ENCODE measurements at places on chromosomes 6 and 20.
A peak's percentile ranks its signal among the peaks of the same experiment; 100 is the strongest.

DNA sequence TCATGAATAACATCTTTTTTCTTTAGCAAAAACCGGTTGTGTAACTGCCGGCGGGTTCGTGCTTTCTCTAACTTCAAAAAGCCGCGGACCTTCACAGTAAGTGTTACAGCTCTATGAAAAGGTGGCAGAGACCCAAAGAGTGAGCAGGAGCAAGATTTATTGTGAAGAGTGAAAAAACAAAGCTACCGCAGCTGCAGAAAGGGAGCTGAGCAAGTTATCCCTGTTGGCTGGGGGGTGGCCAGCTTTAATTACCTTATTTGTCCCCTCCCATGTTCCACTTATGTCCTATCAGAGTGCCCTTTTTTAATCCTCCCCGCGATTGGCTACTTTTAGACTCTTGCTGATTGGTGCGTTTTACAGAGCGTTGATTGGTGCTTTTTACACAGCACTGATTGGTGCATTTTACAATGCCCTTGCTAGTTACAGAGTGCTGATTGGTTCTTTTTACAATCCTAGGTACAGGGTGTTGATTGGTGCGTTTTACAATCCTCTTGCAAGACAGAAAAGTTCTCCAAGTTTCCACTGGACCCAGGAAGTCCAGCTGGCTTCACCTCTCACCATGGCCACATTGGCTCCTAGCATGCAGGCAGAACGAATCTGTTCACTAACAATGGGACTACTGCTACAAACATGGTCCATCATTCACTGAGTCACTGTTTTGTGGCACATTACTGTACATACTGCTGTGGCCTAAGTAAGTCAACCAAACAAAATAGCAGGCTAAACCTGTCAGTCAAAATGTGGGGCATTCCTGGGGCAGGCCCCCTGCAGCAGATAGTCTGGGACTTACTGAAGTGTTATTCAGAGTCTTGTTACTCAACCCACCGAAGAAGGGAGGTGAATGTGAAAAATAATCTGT, 52.8 kb downstream of the MYLIP start:
- H3K27ac ChIP-seq = no peak overlapping the region
- H3K36me3 ChIP-seq = peaks cover 9% of the 10 kb centered on the region
- H3K4me1 ChIP-seq = peaks cover 24% of the 10 kb centered on the region
- no peaks in the 10 kb centered on the region for H3K27me3 ChIP-seq
- no peak overlapping the region for H3K4me3 ChIP-seq
- no peak for DNase-seq

DNA sequence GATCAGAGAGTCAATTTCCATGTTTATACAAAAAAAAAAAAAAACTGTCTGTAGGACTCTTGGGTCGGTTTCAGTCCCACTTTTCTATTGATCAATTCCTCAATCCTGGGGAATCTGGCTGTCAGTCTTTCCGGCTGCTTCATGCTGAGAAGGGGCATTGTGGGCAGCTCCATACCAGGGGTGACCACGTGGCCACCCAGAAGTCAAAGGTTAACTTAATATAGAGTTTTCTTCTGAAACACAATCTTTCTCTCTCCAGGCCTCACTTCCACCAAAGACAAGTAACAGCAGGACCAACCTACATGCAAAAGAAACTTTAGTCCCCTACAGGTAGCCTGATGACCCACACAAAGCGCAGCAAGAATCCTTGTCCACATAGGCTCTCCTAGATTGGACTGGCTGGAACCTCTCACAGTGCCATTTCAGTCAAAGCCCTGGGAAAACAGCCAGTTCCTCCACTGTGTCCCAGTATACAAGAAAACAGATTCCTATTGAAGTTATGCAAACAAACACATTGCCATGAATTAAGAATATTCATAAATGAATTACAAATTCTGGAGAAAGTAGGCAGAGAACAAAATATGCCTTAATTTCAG, 18.5 kb upstream of the SERPINB9 start:
- no peak for DNase-seq
- H3K27ac ChIP-seq = no peak overlapping the region
- no peak overlapping the region for H3K4me3 ChIP-seq
- peaks cover 27% of the 10 kb centered on the region for H3K4me1 ChIP-seq
- no peaks in the 10 kb centered on the region for H3K36me3 ChIP-seq
- H3K27me3 ChIP-seq = no peaks in the 10 kb centered on the region

- H3K36me3 ChIP-seq = no peaks in the 10 kb centered on the region
- no peaks in the 10 kb centered on the region for H3K4me1 ChIP-seq
- no peak overlapping the region for H3K27ac ChIP-seq
These were observed 360.4 kb downstream of the LAMA2 start for GRCh38 chr6:129243377-129243776.

GRCh38 chr6:153941768-153942167, 97.3 kb upstream of the OPRM1 start:
- no peak overlapping the region for H3K27ac ChIP-seq
- H3K36me3 ChIP-seq = no peaks in the 10 kb centered on the region
- no peak for DNase-seq
- no peaks in the 10 kb centered on the region for H3K4me1 ChIP-seq
- no peaks in the 10 kb centered on the region for H3K27me3 ChIP-seq

- H3K4me1 ChIP-seq = peaks cover 4% of the 10 kb centered on the region
- no peaks in the 10 kb centered on the region for H3K36me3 ChIP-seq
- no peak for DNase-seq
- H3K27me3 ChIP-seq = peaks cover 49% of the 10 kb centered on the region
- H3K27ac ChIP-seq = no peak overlapping the region
These were observed 274.8 kb downstream of the LRFN2 start for GRCh38 chr6:40312213-40313015.

DNA sequence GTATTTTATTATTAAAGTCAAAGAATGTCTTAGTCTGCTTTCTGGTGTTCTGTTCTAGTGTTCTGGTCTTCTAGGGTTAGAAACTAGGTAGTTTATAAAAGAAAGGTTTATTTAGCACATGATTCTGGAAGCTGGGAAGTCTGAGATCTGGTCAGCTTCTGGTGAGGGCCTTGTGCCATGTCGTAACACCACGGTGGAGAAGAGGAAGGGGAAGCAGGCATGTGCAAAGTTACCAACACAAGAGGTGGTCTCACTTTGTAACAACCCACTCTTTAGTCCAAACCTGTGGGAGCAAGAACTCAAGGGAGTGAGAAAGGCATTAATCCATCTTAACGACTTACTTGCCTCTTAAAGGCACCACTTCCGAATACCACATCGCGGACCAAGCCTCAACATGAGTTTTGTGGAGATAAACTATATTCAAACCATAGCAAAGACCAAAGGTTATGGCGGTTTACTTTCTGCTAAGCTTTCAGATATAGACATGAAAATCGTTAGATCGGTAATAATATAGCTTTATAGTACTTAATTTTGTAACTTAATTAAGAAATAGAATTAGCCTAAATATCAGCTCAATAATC, 99.4 kb downstream of the NCOA3 start:
- no peak overlapping the region for H3K27ac ChIP-seq
- H3K27me3 ChIP-seq = no peaks in the 10 kb centered on the region
- H3K4me1 ChIP-seq = peaks cover 54% of the 10 kb centered on the region
- H3K4me3 ChIP-seq = no peak overlapping the region

DNA sequence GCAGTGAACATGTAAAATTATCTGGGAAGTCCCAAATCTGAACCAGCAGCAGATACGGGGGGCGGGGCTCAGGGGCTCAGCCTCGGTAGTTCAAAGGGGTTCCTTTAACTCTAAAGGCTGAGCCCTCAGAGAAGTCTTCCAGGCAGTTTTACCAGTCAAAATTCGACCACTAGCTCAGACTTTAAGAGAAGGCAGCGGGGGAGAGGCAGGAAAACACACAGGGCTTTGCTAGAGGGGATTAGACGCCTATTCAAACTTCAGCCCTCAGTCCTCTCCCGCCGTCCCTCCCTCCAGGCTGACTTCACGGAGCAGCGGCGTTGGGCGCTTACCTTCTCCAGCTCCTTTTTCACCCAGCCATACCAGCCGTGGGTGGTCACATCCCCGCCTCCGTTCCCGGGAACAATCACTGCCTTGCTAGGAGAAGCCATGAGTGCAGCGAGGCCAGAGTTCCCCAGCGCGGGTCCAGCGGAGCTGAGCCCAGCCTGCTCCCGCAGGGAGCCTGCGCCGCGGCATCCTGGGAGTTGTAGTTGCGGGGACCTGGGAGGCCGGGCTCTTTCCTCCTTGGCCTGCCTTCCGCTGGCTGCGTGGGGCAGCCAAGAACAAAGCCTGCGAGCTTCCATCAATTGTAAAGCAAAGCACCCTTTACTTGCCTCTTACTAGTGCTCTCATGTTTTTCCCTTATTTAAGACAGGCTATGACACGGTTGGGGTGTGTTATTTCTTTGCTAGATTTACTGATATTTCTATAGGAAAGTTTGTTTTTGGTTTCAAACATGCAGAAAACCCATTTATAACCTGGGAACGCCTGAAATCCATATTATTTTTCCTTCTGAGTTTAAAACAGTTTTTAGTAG, at the start of gene RBBP9:
Gene RBBP9 (minus strand): TSS at position 486 of the 853 bp plus-strand sequence. CDS start 58 bp downstream, at position 428.
- peak within 1 kb of the TSS; percentile 82 for H3K27ac ChIP-seq
- DNase-seq = peak; percentile 55
- H3K36me3 ChIP-seq = peaks cover 6% of the 10 kb centered on the region
- peaks cover 6% of the 10 kb centered on the region for H3K27me3 ChIP-seq
- H3K4me1 ChIP-seq = peaks cover 12% of the 10 kb centered on the region

- peak overlapping the region; percentile 84 for H3K4me3 ChIP-seq
- no peak for DNase-seq
- peaks cover 21% of the 10 kb centered on the region for H3K36me3 ChIP-seq
- peaks cover 56% of the 10 kb centered on the region for H3K4me1 ChIP-seq
- H3K27me3 ChIP-seq = no peaks in the 10 kb centered on the region
- H3K27ac ChIP-seq = peak overlapping the region; percentile 88
These were observed 2.8 kb upstream of the DIDO1 start for GRCh38 chr20:62929051-62929538.

- no peak overlapping the region for H3K4me3 ChIP-seq
- H3K27ac ChIP-seq = peak overlapping the region; percentile 42
- no peaks in the 10 kb centered on the region for H3K27me3 ChIP-seq
- no peak for DNase-seq
- H3K4me1 ChIP-seq = no peaks in the 10 kb centered on the region
These were observed 93.0 kb downstream of the TCP11 start for GRCh38 chr6:35048031-35048613.

- no peaks in the 10 kb centered on the region for H3K27me3 ChIP-seq
- H3K36me3 ChIP-seq = peaks cover 9% of the 10 kb centered on the region
- no peak overlapping the region for H3K27ac ChIP-seq
- DNase-seq = no peak
- H3K4me1 ChIP-seq = peaks cover 47% of the 10 kb centered on the region
These were observed 46.8 kb downstream of the PLN start for GRCh38 chr6:118594877-118595276.

DNA sequence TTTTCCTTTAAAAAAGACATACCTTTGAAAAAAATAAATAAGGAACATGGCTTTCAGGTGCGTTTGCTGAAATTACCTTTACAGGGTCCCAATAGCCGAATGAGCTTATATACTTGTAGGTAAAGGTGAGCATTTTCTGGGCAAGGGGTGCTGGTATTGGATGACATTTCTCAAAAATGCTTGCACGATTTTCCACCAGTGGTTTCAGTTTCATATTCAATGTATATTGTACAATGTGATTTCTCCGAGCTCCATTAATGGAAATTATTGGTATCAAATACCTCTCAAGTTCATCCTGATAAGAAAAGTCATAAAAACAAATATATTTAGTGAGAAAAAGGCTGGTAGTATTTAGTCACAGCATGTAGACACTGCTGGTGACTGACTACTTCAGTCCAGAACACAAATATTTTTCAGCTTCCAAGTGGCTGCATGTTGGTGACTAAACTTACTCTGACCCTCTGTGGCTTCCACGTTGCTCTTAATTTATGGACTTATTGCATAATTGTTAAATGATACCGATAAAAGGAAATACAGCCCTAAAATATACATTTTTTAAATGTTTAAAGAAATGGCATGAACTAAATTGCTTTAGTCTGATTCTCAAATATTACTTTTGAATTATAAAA, 32.9 kb upstream of the ZBTB24 start:
- H3K27me3 ChIP-seq = no peaks in the 10 kb centered on the region
- peaks cover 18% of the 10 kb centered on the region for H3K4me1 ChIP-seq
- H3K36me3 ChIP-seq = no peaks in the 10 kb centered on the region
- H3K4me3 ChIP-seq = peak overlapping the region; percentile 47
- DNase-seq = no peak

GRCh38 chr20:23857962-23858595, 21.5 kb downstream of the CST5 start:
- H3K27me3 ChIP-seq = peaks cover 10% of the 10 kb centered on the region
- H3K4me3 ChIP-seq = no peak overlapping the region
- H3K36me3 ChIP-seq = no peaks in the 10 kb centered on the region
- no peak for DNase-seq
- no peaks in the 10 kb centered on the region for H3K4me1 ChIP-seq
- no peak overlapping the region for H3K27ac ChIP-seq

GRCh38 chr6:31901415-31901952, 402 bp downstream of the ZBTB12 start:
- peak; percentile 38 for DNase-seq
- peaks cover 37% of the 10 kb centered on the region for H3K4me1 ChIP-seq
- H3K4me3 ChIP-seq = peak overlapping the region; percentile 85
- H3K27ac ChIP-seq = peak overlapping the region; percentile 2
- peaks cover 5% of the 10 kb centered on the region for H3K27me3 ChIP-seq

DNA sequence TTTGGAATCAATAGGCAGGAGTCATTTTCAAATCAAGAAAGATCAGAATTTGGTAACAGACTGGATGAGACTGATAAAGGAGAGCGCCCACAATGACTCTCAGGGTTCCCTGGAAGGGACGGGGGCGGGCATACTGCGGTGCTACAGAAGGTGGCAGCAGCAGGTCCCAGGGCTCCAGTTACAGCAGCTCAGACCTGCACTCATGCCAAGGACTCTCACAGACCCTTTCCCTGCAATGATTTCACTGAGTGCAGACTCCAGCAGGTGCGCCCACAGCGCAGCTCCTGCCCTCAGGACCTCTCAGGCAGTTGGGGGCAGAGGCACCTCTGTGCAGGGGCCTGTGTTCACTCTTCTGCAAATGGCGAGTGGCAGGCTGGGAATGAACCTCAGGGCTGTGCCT, 359.8 kb downstream of the ZFAND3 start:
- H3K4me1 ChIP-seq = no peaks in the 10 kb centered on the region
- H3K27me3 ChIP-seq = no peaks in the 10 kb centered on the region
- DNase-seq = no peak
- H3K4me3 ChIP-seq = no peak overlapping the region

- no peak overlapping the region for H3K4me3 ChIP-seq
- H3K36me3 ChIP-seq = no peaks in the 10 kb centered on the region
- H3K27ac ChIP-seq = no peak overlapping the region
- no peak for DNase-seq
These were observed 251.9 kb upstream of the IRAK1BP1 start for GRCh38 chr6:78615430-78615904.

GRCh38 chr6:151289399-151290007, 49.7 kb downstream of the AKAP12 start:
- no peak for DNase-seq
- H3K36me3 ChIP-seq = peaks cover 1% of the 10 kb centered on the region
- H3K4me3 ChIP-seq = no peak overlapping the region
- H3K4me1 ChIP-seq = peaks cover 27% of the 10 kb centered on the region
- no peak overlapping the region for H3K27ac ChIP-seq
